Stimulated activated CD4-positive, alpha-beta T cell treated with anti-CD3 and anti-CD28 coated beads, Interleukin-12 subunit alpha, Interleukin-12 subunit beta, amount 100 ng/mL, for 4 hours (primary cell): ENCODE measurements at places on chromosomes 6 and 20.

DNA sequence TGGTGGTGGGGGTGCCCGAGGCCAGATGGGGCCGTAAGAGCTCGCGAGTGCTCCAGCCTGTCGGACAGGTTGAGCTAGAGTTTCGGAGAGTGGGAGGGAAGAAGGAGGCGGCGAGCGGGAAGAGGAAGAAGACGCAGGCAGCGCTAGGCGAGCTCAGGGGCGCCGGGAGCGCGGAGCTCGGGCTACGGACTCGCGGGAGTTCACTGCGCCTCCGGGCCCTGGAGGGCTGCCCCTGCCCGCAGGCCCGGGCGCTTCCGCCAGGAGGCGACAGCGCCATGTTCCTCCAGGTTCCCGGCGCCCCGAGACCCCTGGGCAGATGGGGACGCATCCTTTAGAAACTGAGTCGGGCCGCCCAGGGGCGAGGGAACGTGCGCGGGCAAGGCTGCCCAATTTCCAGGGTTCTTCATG, 984 bp downstream of the TFAP2C start:
- DNase-seq = no peak

- DNase-seq = no peak
Observed at GRCh38 chr20:44979090-44979621, 12.8 kb downstream of the STK4 start.

DNA sequence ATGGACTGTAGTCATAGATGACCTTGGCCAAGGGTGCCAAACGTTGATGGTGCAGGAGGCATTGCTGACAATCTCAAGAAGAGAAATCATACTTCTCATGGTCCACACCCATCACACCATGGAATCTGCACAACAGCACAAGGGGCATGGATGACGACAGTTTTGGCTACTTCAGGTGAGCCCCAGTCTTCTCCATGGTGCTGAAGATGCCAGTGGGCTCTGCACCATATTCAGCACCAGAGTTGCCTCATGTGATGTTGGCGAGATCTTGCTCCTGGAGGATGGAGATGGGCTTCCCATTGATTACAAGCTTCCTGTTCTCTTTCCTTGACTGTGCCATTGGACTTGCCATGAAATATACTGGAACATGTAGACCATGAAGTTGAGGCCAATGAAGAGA, 188.9 kb downstream of the NRN1 start:
- no peak for DNase-seq

GRCh38 chr6:6283746-6284145, 36.7 kb downstream of the F13A1 start:
- DNase-seq = no peak

- DNase-seq = no peak
Observed at GRCh38 chr6:135159531-135159930, 21.6 kb upstream of the MYB start.

- no peak for DNase-seq
Observed at GRCh38 chr6:97423190-97423589, 140.2 kb upstream of the MMS22L start.

GRCh38 chr6:12289365-12289919, 719 bp upstream of the EDN1 start:
- DNase-seq = peak; percentile 40

GRCh38 chr20:38799203-38799602, 6.3 kb upstream of the PPP1R16B start:
- DNase-seq = no peak

DNA sequence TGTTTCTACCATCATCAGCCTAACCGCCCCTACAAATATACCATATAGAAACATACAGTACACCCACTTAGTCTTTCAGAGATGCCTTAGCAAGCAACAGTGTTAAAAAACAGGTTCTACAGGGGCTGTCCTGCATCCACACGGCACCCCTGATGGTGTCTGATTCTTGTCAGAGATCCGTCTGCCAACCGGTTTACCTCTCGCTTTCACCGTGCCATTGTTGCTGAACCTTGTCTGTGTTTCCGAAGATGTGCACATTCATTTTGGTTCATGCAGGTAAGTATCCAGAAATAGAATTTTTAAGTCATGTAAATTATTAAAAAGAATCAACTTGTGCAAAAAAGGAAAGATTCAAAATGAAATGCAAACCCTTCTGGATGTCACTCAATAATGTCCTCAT, 52.9 kb downstream of the EPHA7 start:
- no peak for DNase-seq

DNA sequence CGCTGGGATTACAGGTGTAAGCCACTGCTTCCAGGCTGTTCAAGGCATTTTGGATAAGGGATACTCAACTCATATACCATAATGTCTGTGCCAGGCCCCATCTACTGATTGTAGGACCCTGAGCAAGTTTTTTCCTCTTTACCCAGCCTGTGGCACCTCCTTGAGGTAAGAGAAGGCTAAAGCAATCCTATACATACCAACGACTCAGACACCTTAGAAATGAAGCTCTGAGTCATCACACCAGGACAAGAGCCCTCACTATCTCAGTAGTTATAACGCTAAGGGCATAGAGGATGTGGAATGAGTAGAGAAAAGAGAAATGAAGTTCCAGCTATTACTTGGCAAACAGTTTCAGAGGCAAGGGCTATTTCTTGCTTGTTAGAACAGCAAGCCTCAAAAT, 16.9 kb downstream of the NDRG3 start:
- no peak for DNase-seq

GRCh38 chr6:135129136-135129856, 51.8 kb upstream of the MYB start:
- no peak for DNase-seq

- DNase-seq = no peak
Observed at GRCh38 chr20:1034415-1034789, 32.3 kb upstream of the RSPO4 start.

- DNase-seq = no peak
Observed at GRCh38 chr20:21184819-21185218, 58.9 kb downstream of the KIZ start.

DNA sequence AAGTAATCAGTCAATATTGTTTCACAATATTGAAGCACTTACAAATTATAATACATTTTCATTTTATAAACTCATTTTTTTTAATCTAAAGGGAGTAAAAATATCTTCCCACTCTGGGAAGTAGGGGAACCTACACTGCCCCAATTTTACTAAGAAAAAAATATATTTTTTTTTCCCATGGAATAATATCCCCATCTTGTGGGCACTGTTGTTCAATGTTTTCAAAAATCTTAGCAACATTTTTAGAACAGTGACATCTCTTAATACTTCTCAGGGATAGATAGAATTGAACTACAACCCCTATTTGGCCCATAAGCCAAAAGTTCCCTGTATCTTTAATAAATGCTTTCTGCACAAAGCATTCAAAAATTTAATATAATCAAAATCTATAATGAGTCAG, 42.9 kb downstream of the ARHGAP18 start:
- DNase-seq = no peak

- DNase-seq = peak; percentile 29
Observed at GRCh38 chr6:130322673-130323268, 43.0 kb upstream of the TMEM200A start.

GRCh38 chr6:161031721-161032495, 40.3 kb downstream of the MAP3K4 start:
- DNase-seq = no peak

- no peak for DNase-seq
Observed at GRCh38 chr6:170429450-170429849, 122.9 kb downstream of the FAM120B start.

- DNase-seq = no peak
Observed at GRCh38 chr20:3698591-3699001, 13.8 kb downstream of the SIGLEC1 start.

- DNase-seq = no peak
Observed at GRCh38 chr6:33958526-33959328, 154.9 kb upstream of the MLN start.

DNA sequence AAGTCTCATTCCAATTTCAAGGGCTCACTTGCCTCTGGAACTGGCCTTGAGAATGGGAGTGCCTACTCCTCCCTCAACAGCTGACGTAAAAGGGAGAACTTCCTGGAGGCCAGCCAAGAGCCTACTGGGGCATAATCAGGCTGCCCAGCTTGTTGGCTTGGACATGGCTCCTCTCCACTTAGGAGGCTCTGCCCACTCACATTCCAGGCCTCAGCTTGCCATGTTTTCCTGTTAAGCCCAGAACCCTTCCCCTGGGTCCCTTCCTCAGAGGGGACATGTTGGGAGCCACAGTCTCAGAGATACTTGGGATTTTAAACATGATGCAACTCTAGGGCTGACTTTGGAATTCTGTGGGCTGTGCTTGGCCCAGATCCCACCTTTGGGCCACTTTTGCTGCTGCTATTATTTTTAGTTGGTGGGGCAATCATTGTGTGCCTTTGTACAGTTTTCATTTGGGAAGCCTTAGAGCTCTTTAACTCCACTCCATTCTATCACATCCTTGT, 31.5 kb upstream of the ADTRP start:
- no peak for DNase-seq

GRCh38 chr6:3230900-3231246, 3.4 kb upstream of the TUBB2B start:
- DNase-seq = no peak

DNA sequence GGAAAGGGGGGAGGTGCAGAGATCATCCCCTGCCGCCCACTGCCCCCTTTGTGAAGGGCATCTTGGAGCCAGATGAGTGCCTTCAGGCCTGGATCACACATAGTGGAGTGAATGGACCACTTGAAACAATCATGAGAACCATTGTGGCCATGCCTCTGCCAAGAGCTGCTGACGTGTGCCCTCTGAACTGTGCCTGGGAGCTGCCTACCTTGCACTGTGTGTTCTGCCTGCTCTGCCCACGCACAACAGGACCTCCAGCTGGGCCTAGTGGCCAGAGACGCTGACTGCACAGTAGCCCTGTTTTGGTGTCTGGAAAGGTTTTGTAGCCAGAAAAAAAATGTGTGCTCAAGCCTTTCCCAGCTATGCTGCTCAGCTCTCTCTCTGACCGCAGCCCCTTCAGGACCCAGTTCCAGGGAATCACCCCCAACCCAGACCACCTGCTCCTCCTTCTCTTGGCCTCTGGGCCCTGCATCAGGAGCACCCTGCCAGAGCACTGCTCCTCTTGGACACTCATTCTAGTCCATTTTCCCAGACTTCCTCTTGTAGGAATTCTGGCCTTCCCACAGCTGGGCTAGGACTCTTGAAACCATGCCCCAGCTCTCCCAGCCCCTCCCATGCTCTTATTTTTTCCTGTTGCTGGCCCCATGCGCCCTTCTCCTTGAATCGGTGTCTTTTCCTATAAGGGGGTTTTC, 1.6 kb upstream of the ADIG start:
- no peak for DNase-seq
